ENCODE measurements at places on chromosomes 3 and 15.
A peak's percentile ranks its signal among the peaks of the same experiment; 100 is the strongest.

GRCh38 chr3:52144796-52145735 lies 9.2 kb downstream of the POC1A start:
- no peaks in the 10 kb centered on the region for H3K27me3 ChIP-seq
- H3K4me1 ChIP-seq: no peaks in the 10 kb centered on the region
- no peak overlapping the region for H3K4me3 ChIP-seq
- ATAC-seq: no peak

- no peaks in the 10 kb centered on the region for H3K27me3 ChIP-seq
- no peak overlapping the region for H3K4me3 ChIP-seq
- H3K4me1 ChIP-seq: no peaks in the 10 kb centered on the region
- H3K27ac ChIP-seq: no peak overlapping the region
- ATAC-seq: peak; percentile 91
These were observed 33.6 kb downstream of the ZNF280D start for GRCh38 chr15:56699743-56700142.

GRCh38 chr15:94432279-94432678 lies 200.9 kb downstream of the MCTP2 start:
- no peaks in the 10 kb centered on the region for H3K27me3 ChIP-seq
- H3K27ac ChIP-seq: no peak overlapping the region
- no peak for ATAC-seq
- no peaks in the 10 kb centered on the region for H3K4me1 ChIP-seq

DNA sequence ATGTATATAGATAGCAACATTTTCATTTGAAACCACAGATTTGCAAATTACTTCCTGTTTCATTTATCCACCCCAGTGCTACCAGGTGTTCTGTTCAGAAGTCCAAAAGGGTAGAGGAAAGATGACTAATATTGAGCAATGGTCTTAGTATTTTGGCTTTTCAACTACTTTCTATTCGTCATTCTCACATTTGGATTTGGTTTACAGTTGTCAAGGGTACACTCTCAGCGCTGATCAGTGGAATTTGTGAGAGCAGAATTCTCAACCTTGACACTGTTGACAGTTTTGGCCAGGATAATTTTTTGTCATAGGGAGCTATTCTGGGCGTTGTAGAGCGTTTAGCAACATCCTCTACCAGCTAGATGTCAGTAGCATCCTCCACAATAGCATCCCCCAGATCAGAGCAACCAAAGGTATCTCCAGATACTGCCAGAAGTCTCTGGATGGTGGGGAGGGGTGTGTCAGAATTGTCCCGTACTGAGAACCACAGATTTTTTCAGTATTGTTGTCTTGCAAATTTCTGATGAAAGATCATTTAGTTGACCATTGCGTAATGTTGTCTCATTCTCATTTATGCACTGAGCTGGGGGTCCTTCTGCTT lies 4.2 kb downstream of the HMCES start:
- H3K4me1 ChIP-seq: peaks cover 23% of the 10 kb centered on the region
- ATAC-seq: peak; percentile 57
- H3K27ac ChIP-seq: peak overlapping the region; percentile 81
- H3K27me3 ChIP-seq: no peaks in the 10 kb centered on the region
- peaks cover 83% of the 10 kb centered on the region for H3K36me3 ChIP-seq

DNA sequence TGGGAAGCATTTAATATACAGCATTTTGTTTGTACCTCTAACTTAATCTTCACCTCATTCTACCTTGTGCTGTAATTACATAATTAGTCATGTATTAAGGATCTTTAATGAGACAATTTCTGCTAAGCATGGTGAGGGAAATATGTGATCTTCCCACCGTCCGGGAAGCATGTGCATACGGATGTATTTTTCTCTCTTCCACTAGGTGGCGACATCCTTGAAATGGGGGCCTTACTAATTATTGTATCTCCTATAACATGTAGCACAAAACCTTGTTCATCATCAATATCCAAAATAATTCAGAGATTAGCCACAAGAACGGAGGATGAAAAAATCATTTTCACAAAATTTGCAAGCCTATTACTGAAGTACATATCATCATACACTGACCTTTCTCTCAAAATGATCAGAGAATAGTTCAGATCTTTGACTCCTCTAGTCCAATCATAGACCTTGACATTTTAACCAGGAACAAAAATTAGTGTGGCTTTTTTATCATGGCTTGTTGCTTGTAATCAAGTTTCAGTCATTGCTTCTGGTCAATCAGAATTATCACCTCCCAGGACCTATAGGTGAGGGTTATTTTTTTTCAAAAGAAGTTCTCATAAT lies 148.9 kb upstream of the GBE1 start:
- no peak overlapping the region for H3K4me3 ChIP-seq
- H3K4me1 ChIP-seq: no peaks in the 10 kb centered on the region
- no peak overlapping the region for H3K27ac ChIP-seq
- no peaks in the 10 kb centered on the region for H3K36me3 ChIP-seq
- ATAC-seq: no peak

DNA sequence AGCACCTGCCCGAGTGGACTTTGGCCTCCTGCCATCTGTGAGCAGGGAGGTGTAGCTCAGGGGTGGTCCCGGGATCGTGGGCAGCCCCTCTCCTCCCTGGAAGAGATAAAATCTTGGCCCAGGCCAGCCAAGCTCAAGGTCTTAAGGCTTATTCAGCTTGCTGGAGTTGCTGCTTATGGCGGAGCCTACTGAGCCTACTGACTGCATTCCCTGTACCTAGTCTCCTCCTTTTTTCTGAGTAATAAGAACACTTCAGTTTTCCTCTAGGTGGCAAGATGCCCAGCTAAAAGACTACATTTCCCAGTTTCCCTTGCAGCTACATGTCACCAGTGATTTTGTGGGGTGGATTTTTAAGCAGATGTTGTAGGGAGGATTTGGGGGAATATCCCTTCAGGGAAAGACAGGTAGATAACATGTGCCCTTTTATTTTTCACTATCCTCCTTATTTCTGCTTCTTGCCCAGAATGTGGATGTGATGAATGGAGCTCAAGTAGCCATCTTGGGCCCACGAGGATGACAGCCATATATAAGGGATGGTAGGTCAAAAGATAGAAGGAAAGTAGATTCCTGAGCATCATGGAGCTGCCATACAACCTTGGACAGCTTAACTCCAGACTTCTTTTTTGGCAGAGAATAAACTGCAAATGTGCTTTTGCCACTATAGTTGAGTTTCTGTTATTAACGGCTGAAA lies 41.4 kb upstream of the INSYN1 start:
- no peaks in the 10 kb centered on the region for H3K4me1 ChIP-seq
- no peak overlapping the region for H3K27ac ChIP-seq
- peaks cover 11% of the 10 kb centered on the region for H3K27me3 ChIP-seq
- no peak for ATAC-seq
- no peak overlapping the region for H3K4me3 ChIP-seq
- H3K36me3 ChIP-seq: no peaks in the 10 kb centered on the region

GRCh38 chr3:12875857-12876836 lies 34.8 kb upstream of the RPL32 start:
- no peaks in the 10 kb centered on the region for H3K4me1 ChIP-seq
- H3K27ac ChIP-seq: no peak overlapping the region
- H3K4me3 ChIP-seq: no peak overlapping the region
- H3K27me3 ChIP-seq: peaks cover 10% of the 10 kb centered on the region
- peak; percentile 37 for ATAC-seq
